ENCODE measurements at places on chromosomes 1 and 21.

DNA sequence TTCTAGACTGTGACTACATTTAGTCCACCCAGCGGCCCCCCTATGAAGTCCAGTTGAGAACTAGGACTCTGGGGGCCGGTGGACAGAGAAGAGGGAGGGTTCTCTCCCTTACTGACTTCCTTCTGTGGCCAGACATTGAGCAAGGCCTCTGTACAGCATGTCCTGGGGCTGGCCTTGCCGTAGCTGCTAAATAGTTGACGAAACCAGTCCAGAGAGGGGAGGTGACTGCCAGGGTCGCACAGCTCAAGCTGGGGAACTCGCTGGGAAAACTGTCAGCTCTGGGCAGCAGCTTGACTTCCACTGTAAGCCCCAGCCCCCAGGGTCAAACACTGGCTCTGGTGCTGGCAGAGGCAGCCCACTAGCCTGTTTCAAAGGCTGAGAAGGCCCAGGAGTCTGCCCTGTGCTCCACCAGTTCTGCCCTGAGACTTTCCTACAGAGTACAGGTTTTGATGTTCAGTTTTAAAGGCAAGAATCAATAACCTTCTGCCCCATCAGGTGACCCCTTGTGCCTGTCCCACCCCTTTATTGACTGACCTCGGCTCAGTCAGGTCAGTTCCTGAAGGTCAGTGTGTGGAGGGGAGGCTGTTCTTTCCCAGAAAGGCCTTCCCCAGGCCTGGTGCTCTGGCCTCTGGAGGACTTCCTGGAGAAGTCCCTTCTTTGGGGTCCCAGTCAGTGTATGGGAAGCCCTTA, 14.1 kb downstream of the PCSK9 start:
- DNase-seq = no peak

DNA sequence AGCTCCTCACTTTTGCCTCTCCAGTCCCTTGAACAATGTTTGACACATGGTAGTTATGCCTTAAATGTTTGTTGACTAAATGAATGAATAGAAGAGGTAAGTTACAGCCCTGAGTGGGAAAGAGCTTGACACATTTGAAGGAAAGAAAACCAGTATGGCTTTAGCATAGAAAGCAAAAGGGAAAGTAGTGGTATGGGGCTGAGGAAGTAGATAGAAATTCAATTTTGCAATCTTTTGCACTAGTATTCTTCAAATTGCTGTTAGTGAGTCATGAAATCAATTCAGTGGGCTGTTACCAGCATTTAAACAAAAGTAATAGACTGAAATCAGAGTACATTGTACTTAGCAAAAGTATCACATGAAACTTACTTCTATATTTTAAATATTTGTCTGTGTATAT, 21.1 kb downstream of the PLA2G4A start:
- DNase-seq = no peak

- no peak for DNase-seq
Observed at GRCh38 chr1:156151093-156151688, 2.2 kb upstream of the SEMA4A start.

DNA sequence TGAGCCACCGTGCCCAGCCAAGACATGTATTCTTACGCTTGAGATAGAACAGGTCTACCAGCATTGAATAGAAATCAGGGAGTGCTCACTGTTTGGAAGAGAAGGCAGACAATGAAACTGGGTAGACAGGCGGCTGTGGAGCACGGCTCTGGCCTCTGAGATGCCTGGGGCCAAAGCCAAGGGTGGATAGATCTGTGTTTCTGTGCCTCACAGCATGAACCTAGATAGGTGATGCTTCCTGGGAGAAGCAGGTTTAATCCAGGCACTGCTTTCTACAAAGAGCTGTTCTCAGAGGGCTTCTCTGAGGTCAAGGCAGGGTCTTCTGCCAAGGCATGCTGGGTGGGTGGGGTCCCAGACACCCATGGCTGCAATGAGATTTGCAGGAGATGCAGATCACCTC, 24.6 kb upstream of the PRSS38 start:
- no peak for DNase-seq

DNA sequence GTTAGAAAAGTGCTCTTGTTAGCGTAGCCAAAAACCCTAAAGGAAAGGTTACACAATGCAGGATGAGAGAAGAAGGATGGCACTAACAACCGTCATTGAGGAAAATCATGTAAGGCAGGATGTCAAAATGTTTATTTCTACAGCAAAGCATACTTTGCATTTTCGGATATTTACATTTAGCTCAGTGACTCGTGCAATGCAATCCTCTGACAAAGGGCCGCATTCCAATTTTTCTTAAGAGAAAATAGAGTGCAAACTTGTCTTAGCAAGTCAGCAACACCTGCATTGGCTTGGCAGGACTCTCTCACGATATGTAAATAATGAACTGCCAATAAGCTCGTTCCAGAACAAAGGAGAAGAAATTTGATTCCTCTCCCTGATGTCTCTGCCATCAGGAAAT, 33.3 kb downstream of the TIAM1 start:
- peak; percentile 37 for DNase-seq

DNA sequence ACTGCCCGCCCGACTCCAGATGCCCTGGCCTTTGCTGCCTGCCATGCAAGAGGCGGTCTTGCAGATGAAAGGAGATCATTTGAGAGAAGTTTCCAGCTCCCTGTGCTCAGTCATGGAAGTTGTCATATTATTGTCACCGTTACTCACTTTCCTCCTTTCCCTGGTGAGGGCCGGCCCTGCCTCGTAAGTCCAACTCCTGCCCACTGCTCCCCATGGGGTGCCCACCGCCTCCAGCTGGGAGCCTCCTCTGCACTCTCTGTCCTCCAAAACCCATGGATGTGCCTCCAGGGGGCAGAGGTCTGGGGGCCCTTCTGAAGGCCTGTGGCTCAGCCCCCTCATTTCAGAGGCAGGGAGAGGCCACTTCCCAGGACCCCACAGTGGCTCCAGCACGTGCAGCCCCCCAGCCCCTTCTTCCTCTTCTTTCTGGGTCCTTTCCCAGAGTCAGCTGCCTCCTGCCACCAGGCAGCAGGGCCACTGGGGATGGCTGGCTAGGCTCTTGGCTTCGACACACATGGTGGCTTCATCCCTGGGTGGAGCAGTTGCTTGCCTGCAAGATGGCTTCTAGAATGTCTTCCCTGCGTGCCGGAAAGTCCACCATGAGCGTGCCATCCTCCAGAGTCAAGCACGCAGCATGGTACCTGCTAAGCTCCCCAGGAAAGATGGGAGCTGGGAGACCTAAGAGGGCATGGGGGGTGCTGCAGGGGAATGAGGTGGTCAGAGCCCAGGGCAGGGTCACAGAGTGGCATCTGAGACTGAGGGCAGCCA, 97.9 kb upstream of the RUNX3 start:
- no peak for DNase-seq

DNA sequence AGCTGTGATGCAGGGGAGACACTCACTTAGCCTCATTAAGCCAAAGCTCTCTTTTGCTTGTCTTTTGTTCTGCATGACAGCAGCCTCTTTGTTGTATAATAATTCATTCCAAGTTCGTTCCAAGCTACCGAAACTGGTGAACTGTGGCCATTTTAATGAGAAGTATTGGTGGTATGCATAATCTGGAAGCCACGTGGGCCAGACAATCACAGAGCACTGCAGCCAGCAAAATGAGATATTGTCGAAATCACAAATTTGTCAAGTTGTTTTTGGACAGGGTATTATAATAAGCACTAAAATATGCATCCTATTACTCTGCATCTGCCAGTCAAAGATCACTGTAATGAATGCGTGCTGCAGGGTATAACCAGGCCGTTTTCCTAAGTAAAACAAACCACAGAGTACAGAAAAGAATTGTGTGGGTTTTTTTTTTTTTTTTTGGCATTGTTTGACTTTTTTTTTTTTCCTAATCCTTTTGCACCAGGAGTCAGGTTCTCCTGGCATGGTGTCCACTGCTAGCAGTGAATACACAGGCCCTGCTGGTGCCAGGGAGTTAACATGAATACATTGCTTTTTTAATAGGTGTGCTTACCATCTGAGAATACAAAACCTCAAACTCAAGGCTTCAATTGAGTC, 423.9 kb downstream of the PTBP2 start:
- peak; percentile 1 for DNase-seq

DNA sequence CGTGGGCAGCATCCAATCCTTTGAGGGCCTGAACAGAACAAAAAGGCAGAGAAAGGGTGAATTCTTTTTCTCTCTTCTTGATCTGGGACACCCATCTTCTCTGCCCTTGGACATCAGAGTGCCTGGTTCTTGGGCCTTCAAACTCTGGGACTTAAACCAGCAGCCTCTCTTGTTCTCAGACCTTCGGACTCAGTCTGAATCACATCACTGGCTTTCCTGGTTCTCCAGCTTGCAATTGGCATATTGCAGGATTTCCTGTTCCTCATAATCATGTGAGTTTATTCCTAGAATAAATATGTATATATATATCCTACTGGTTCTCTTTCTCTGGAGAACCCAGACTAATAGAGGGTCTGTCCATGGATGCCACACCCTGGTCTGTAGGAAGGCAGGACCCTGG, 16.3 kb upstream of the TENT5C start:
- no peak for DNase-seq

DNA sequence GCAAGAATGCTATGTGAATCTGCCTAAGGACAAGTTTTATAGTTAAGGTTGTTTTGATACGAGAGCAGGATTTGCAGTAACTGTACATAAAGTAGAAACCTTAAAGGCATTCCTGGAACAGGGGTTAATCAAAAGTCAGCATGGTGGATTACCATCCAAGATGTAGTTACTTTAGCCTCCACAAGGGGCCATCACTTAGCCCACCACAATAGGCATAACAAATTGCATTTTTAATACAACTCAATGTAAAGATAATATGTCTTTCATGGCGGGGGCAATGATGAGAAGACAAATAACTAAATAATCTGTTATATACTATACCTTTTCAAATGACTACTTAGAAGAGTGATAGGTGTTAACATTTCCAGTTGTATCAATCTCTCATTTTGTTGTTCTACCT, 611.2 kb upstream of the ADGRL4 start:
- no peak for DNase-seq

GRCh38 chr1:25694167-25695007, 77.8 kb downstream of the MAN1C1 start:
- no peak for DNase-seq

GRCh38 chr1:56710646-56711045, 65.5 kb downstream of the PRKAA2 start:
- no peak for DNase-seq

- DNase-seq = no peak
Observed at GRCh38 chr1:202289009-202289408, 52.7 kb downstream of the UBE2T start.

GRCh38 chr1:3469104-3469848, 14.8 kb downstream of the ARHGEF16 start:
- no peak for DNase-seq

- DNase-seq = peak; percentile 76
Observed at GRCh38 chr1:165235777-165236291, 120.7 kb downstream of the LMX1A start.

DNA sequence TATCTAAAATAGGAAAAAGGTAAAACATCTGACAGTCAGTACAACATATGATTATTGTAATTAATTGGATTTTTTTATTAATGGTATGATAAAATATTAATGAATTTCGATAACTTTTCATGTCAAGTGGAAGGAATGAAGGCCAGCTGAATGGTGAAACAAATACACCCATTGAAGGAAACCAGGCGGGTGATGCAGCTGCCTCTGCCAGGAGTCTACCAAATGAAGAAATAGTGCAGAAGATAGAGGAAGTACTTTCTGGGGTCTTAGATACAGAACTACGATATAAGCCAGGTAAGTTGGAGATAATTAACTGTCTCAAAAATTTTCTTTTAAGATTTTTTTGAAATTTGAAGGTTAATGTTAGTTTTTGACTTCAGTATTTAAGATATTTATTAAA, 3.2 kb downstream of the SON start:
- DNase-seq = no peak

GRCh38 chr1:1631782-1632420, at the start of gene MMP23B:
Gene MMP23B, plus strand, starts transcription at chr1:1632173. Its CDS starts 46 bp downstream, at chr1:1632219.
- no peak for DNase-seq

GRCh38 chr1:199743227-199743626, 284.3 kb upstream of the NR5A2 start:
- DNase-seq = no peak

DNA sequence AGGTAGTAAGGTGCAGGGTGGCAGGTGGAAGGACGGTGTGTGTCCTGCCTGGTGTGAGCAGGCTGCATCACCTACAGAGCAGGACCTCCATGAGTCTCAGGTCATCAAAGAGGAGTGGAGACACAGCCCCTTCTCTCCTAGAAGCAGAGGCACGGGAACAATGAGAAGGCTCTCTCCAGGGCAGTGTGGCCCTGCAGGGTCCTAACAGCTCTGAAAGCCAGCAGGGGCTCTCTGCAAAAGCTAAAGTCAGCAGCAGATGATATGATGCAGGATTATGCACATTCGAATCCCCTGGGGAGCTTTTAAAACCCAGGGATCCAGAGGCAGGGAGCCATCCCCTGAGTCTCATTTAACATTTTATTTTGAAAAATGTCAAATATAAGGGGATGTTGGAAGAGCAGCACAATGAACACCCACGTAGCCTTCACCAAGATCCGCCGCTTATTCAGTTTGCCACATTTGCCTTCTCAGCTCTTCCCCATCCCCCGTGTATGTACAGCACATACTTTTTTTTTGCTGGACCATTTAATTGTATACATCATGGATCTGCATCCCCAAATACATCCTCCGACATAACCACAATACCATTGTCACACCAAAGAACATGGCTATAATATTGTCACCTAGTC, 88.1 kb downstream of the CNIH3 start:
- no peak for DNase-seq

- no peak for DNase-seq
Observed at GRCh38 chr1:235563513-235564061, 59.3 kb upstream of the B3GALNT2 start.

GRCh38 chr21:15014221-15014620, 50.6 kb downstream of the NRIP1 start:
- no peak for DNase-seq

DNA sequence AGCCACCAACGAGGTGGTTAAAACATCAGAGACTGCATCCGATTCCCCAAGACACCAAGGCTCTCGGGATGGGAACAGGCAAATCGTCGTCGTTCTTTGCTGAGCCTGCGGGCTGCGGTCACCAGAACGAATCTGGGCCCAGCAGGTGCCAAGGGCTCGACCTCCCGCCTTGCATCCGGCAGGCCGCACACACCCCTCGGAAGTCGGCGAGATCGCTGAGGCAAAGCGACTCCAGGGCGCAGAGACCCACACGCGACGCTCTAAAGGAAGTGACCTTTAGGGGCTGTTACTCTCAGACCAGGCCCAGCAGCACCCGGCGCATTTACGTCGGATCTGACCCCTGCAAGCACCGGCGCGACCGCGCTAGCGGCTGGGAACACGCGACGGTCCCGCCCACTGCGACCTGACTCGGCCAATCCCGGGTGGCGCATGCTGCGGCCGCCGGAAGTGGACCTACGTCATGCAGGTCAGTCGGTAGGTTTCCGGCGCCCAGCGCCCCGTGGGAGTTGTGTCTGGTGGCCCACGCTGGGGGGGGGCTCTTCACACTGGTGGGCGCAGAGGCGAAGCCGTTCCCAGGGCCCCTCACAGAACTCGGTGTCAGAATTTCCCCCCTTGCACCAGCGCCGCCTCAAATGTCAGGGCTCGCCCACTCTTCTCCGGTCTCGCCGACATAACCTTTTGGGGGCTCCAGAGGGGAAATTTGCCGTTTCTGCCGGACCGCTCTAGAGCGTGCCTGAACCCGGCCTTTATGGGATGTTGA, 7.5 kb upstream of the PARK7 start:
- peak; percentile 94 for DNase-seq

All from NCI-H1092 (cell line).